ENCODE measurements at places on chromosomes 4 and X.

DNA sequence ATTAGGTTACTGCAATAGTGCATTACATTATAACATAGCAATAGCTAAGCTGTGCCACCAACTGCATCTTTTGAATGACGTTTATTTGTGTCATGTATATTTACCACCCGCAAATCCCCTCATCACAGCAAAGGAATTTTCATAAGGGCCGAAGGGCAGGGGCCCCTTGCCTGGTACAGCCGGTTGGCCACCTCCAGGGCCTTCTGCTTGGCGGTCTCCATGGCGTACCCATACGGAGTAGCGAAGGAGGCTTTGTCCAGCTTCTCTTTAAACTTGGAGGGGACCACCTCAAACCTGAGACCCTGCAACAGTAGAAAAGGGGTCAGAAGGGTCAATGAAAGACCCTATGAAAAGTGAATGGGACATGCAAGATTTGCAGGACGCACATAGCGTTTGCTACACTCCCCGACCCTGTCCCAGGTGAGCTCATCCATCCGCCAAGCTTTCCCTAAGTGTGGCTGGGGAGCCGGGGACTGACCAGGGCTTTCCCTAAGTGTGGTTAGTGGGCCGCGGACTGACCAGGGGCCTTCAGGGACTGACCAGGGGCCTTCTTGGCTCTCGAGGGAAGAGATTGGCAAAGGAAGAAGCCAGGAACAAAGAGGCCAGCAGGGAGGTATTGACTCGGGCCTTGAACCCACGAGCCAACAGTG is 10.6 kb downstream of the ASMTL start:
- no peak for DNase-seq

GRCh38 chr4:8690216-8691150 is 97.9 kb downstream of the CPZ start:
- no peak for DNase-seq

- DNase-seq, result no peak
Observed at GRCh38 chr4:1873776-1874175, 2.6 kb downstream of the NSD2 start.

GRCh38 chr4:7662507-7662846 is 227.7 kb upstream of the PSAPL1 start:
- DNase-seq, result no peak

DNA sequence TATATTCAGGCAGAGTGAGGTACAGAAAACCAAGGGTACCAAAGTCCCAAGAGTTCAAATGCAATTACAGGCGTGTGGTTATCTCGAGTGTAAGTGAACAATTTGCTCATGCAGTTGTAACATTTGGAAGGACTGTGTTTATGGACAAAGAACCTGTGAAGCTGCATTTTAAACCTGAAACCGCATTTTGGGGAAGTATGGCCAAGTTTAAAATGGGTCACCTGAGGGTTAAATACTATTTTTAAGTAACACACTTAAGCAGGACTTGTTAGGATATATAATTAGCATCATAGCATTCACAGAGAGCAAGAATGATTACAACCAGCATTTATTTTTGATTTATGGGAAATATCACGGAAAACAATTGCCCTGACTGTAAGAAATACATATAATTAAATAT is 79.1 kb upstream of the LCORL start:
- no peak for DNase-seq

DNA sequence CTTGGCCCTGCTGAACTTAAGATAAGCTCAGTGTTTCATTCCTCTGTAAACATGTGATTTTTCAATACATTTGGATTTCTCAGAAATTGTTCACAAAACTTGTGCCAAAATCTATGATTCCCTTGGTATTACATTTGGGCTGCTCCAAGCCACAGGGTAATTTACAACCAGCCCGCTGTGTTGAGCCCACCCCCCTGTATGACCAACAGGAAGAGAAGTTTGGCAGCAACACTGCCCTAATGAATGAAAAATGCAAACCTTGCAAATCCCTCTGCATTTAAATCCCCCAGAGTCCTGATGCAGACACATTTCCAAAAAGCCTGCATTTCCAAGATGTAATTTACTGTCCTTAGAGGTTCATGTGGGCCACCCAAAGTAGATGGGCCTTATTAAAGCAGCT is 34.1 kb upstream of the GAB1 start:
- DNase-seq, result no peak

- DNase-seq, result no peak
Observed at GRCh38 chrX:46374371-46374770, 170.8 kb downstream of the ZNF674 start.

DNA sequence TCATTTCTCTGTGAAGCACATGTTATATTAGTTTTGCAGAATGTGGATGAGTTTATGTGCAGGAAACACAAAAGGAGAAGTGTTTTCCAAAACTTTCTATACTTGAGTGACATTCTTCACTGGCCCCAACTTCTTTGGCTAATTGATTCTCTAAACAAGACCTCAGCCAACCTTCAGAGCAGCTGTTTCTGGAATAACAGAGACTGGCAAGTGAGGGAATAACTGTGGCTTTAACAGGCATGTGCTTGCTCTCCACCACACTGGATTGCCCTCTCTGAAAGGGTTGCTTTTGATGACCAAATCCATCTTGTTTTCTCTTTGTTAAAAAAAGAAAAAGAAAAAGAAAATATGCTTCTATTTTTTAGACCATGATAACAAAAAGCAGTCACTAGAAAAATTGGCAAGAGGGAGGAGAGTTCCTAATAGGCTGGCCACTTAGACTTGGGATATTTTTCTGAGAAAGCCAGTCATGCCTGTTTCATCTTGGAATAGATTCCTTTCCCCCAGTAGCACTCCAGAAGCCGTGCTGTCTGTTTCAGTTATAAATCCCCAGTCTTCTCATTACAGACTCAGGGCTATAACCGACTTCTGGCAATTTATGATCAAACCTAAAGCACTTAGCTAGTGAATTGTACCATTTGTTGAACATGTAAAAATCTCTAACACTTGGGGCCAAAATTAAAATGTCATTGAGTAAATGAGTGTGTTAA is 295.0 kb upstream of the NR3C2 start:
- no peak for DNase-seq

- no peak for DNase-seq
Observed at GRCh38 chrX:149948016-149948415, 9.7 kb upstream of the EOLA2 start.

- DNase-seq, result no peak
Observed at GRCh38 chr4:155761916-155762315, 3.1 kb downstream of the GUCY1B1 start.

- DNase-seq, result no peak
Observed at GRCh38 chrX:153653556-153653955, 6.6 kb downstream of the DUSP9 start.

- no peak for DNase-seq
Observed at GRCh38 chr4:128322986-128323385, 35.4 kb upstream of the PGRMC2 start.

GRCh38 chr4:105155426-105155825 is 8.8 kb downstream of the TET2 start:
- DNase-seq, result no peak

DNA sequence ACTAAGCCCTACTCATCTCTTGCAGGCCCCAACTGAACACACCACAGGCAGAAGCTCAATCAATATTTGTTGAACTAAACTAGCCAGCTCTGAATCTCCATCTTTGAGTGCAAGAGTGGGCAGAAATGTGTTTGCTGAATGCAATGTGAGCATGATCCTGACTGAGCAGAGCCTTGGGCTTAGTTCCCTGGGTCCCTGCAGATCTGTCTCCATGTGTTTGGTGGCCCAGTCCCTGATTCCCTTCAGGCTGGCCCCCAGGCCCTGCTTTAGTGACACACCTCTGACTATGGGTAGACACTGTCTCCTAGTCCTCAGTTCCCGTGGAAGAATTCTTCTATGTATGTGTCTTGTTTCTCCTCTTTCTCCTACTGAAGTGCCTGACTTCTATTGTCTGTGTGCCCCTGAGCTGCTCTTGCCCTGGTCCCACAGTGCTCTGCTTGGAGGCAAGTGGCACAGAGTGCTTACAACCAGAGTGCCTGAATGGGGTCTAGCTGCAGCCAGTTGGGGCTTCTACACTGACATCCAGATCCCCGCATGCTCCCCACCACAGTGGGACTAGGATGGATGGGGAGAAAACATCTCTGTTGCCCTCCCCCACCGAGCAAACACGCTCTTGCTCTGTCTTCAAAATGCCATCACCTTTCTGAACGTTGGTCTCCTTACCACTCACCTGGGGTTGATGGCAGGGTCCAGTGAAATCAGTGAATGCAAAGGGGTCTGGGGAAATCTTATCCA is 9.3 kb downstream of the PJA1 start:
- DNase-seq, result no peak

DNA sequence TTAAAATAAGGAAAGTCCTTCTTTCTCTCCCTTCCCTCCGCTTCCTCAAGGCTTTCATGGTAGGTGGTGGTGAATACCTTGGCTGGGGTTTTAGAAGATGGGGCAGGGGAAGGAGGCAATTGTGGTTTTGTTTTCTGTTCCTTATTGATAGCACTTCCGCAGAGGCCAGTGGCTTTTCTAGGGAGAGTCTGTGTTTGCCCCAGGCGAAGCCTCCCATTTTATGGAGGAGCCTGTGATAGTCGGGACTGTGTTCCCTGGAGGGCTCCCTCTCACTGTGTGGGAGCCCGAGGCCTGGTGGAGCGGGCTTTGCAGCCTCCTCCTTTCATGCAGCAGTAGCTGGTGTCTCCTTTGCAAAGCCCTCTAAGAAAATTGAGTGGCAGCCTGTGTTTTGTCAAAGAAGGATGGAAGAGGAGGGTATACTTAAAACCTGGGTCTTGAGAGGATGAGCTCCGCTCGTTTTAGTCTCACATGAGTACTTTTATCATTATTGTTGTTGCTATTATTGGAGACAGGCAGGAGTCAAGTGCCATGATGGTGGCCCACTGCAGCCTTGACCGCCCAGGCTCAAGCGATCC is 29.8 kb upstream of the STOX2 start:
- DNase-seq, result no peak

GRCh38 chrX:21153033-21153432 is 221.2 kb upstream of the CNKSR2 start:
- DNase-seq, result no peak

- no peak for DNase-seq
Observed at GRCh38 chrX:1294301-1295067, 25.9 kb downstream of the CSF2RA start.

- DNase-seq, result no peak
Observed at GRCh38 chr4:152107736-152108500, 347.1 kb upstream of the GATB start.

DNA sequence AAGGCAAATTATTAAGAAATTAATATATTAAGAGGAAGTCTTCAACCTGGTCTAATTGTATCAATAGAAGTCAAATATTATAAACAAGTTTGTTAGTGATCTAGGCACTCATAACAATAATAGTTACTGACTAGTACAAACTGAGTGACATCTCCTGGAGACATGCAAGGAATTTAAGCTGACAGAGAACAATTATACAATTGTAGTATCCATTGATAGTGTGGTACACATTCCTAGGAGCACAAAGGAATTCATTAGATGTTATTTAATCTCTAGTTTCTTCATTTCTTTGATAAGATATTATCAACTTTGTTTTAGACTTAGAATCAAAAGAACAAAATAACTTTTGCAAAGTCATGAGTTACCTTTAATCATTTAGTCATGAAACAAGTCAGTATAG is 1048.6 kb downstream of the PCDH7 start:
- DNase-seq, result no peak

DNA sequence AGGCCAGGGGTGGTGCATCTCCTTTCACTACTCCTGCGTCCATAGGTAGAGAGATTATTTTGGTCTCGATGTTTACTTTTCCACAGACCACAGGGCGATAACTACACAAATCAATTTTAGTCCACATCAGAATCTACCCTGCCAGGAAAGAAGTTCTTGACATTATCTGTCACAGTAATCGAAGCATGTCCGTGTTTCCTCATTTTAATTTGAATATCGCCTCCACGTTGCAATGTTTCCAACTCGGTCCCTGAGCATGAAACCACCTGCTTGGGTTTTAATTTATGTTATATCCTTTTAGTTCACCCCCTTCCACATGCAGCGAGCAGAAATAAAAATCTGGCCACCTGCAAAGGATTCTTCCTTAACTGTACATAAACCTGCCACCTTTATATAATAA is 100.1 kb upstream of the ATXN3L start:
- no peak for DNase-seq

- no peak for DNase-seq
Observed at GRCh38 chr4:16684097-16684496, 214.3 kb downstream of the LDB2 start.

GRCh38 chr4:6320663-6321062 is 51.0 kb downstream of the WFS1 start:
- no peak for DNase-seq

GRCh38 chrX:51641421-51642021 is 22.8 kb upstream of the CENPVL3 start:
- peak; percentile 4 for DNase-seq

- no peak for DNase-seq
Observed at GRCh38 chrX:23720117-23720677, 22.9 kb downstream of the ACOT9 start.

GRCh38 chr4:101031971-101032370 is 315.4 kb downstream of the PPP3CA start:
- DNase-seq, result no peak

GRCh38 chr4:26822546-26822945 is 38.1 kb upstream of the STIM2 start:
- peak; percentile 33 for DNase-seq

DNA sequence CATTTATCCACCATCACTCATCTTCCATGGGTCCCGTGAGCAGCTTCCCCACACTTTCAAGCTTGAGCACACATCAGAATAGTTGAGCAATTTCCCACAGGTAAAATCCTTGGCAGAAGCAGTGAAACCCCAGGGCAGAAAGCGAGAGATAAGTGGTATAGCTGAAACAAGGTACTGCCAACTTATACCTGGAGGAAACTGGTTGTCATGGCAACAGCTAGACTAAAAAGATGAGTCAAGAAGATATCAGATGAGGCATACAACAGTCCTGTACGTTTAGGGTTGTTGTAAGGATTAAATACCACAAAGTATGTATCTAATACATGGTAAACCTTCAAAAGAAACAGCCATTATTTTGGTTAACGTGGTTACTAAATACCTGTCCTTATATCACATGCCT is 66.9 kb upstream of the PHOX2B start:
- DNase-seq, result no peak

DNA sequence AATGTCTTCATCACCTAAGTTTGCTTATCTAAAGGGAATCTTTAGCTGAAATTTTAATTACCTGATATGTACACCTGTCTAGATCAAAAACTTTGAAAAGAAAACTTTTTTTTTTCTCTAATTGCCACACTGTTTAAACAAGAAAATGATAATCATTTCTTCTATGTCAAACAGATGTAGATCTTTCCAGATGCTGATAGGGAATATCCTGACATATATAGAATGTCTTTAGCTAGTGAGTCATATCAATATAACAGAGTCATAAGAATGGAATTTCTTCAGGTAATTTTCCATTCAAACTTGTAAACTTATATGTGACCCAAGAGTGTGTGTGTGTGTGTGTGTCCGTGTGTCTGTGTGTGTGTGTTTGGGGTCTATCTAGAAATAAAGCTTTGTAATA is 271.9 kb downstream of the GPM6A start:
- no peak for DNase-seq

GRCh38 chrX:35890699-35891098 is 28.8 kb upstream of the CFAP47 start:
- DNase-seq, result peak; percentile 0

Measured in CD4-positive, alpha-beta T cell treated with Interleukin-12 subunit alpha and Interleukin-12 subunit beta, for 1 hour (primary cell).